ENCODE measurements at places on chromosomes 11 and 22.

DNA sequence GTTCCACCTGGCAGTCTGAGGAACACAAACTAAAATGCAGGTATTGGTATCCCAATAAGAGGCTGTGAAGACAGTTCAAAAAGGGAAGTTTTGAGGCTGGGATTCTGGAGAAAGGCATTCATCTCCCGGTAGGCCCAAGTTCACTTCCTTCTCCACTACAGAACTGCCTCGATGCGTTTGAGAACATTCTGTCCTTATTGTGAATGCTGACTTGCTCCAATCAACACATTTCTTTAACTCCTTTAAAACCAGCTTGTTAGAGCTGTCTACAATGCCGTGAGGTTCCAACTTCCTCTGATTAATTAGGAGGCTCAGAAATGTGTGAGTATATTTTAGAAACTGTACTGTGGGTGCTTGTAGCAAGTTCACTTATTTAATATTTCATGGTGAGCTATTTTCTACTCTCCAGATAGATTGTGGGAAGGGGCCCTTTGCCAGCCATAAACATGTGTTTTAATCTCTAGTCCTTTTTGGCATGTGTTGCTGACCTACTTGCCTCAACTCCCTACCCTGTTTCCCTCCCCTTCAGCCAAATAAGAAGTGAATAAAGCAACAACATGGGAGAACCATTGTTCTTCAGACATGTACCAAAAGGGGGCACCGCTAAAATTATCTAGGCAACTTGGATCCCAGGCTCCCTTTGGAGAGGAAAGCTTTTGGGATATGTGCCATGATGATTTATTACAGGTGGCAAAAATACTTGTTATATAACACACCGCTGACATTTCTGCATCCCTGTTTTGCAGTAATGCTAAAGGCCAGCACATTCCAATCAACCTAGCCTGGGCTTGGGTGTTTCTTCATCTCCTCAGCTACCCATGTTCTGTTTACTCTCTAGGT lies 245.6 kb downstream of the BLID start:
- DNase-seq = no peak

- no peak for DNase-seq
Observed at GRCh38 chr11:43316451-43316850, 4.7 kb downstream of the API5 start.

DNA sequence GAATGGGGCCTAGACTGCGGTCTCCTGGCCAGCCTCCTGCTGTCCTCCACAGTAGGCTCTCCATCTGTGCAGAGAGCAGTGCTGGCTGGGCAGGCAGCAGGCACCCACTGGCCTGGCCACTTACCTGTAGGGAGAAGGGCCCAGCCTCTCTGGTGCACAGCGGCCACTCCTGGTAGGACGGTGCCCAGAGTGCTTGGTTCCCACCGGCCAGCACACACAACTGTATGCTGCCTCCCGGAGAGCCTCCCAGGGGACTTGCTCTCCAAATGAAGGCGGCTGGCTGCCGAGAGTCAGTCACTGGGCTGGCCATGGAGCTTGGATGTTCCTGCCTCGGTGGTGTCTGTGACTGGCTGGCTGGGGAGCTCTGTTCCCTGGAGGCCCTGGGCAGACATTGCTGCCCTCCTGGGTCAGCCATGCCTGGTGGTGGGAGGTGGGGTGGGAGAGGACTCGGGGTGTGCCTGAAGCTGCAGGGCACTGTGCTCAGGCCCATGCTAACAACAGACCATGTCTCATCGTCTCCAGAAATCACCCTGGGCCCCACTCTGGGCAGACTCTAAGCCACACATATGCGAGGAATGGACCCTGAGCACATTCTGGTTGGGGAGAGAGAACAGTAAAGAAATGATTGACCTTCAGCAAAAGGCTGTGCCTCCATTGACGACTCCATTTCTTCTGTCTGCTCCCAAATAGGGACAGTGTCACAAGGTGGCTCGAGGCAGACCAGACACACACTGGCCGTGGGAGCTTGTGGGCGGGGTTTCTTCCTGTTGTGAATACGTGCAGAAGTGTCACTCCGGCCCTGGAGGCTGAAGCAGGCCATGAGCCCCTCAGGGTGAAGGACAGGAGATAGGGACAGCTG lies 350.8 kb downstream of the TBC1D22A start:
- DNase-seq = no peak

- DNase-seq = peak; percentile 6
Observed at GRCh38 chr11:17476317-17477083, at the start of gene ABCC8. ABCC8 (minus strand) TSS chr11:17476845; CDS start chr11:17476776, 69 bp downstream.

- no peak for DNase-seq
Observed at GRCh38 chr22:21710156-21710555, 25.4 kb downstream of the YPEL1 start.

DNA sequence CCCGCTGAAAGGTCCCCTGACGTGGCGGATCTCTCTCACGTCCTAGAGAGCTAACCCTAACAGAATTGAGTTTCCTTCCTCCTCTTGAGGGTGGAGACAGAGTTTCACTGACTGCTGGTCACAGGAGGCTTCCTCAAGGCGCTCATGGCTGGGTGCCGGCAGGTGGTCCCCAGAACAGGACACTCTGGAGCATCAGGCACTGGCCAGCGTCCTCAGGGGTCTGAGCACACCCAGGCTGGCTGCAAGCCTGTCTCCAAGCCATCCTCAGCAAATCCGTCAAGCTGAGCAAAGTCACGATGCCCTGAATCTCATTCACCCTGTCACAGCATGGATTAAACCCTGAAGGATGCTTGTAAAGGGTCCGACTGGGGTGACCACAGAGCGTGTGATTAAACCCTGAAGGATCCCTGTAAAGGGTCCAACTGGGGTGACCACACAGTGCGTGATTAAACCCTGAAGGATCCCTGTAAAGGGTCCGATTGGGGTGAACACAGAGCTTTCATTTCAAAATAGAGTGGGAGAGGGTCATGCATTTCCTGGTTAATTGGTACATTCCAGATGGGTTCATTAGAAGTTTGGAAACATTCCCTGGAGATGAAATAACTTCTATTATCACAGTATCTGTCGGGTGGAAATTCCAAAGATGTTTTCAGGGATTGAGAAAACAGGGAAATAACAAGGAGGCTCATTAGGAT lies 473.0 kb downstream of the BRD1 start:
- DNase-seq = no peak

DNA sequence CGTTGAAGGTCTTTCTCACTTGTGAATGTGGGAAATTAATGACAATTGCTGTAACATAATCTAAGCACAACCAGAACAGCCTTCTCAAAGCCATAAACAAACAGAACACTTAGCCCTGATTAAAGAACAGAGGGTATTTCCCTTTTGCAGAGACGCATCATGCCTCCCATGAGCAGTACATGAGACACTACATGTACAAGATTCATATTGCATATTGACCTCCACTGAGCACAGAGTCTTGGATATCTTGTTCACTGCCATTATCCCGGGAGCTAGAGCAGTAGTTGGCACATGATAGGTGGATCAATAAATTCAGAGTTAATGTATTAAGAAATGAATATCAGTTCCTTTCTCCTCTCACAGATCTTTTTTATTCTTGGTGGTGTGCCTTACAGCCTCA lies 1194.3 kb upstream of the TENM4 start:
- no peak for DNase-seq

Data from stimulated activated CD4-positive, alpha-beta T cell treated with anti-CD3 and anti-CD28 coated beads, Interleukin-2, amount 100 ng/mL, for 24 hours (primary cell).